Osteocyte (in vitro differentiated cells): ENCODE measurements at places on chromosomes 7 and 10. TPM values are rescaled to one million over a fixed set of nuclear protein-coding genes. Genes with fewer than 3 reads are reported as not detected.

Gene SFMBT2
- 1.1 and 2.7 TPM in 2 replicates for total RNA-seq

Gene GSAP
- 0.83 and 0.84 TPM in 2 replicates for total RNA-seq

Gene FGL2
- 0.08 and 0.16 TPM in 2 replicates for total RNA-seq

Gene POU6F2
- total RNA-seq, result 0.63 and 0.78 TPM in 2 replicates

Gene PRPS1L1
- not detected in 2 replicates for total RNA-seq

Gene UCN3
- total RNA-seq, result not detected in 2 replicates

Gene TCAF2
- 2.2 and 2.5 TPM in 2 replicates for total RNA-seq

Gene SCART1
- total RNA-seq, result 3.2 and 4.8 TPM in 2 replicates

Gene MOGAT3
- not detected in 2 replicates for total RNA-seq

GRCh38 chr10:126663328-126663727, 7.2 kb downstream of the C10orf90 start:
- no peak overlapping the region for H3K27ac ChIP-seq
- H3K4me1 ChIP-seq, result peaks cover 5% of the 10 kb centered on the region
- H3K36me3 ChIP-seq, result no peaks in the 10 kb centered on the region
- no peak overlapping the region for H3K4me3 ChIP-seq
- no peak for DNase-seq
- H3K27me3 ChIP-seq, result peaks cover 7% of the 10 kb centered on the region

DNA sequence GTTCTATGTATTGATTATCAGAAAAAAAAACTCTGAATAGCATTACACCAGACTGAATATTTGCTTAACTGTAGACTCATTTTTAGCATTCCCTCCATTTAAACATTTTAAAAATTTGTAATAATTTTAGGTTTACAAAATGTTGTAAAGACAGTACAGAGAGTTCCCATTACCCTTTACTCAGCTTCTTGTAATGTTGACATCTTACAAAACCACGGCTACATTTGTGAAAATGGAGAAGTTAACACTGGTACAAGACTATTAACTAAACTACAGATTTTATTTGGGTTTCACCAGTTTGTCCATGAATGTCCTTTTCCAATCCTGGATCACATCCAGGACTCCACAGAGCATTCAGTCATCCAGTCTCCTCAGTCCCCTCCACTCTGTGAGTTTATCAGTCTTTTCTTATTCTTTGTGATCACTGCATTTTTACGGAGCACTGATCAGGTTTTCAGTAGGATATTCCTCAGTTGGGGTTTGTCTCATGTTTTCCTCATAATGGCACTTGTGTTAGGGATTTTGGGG, 130.0 kb upstream of the EEPD1 start:
- H3K4me1 ChIP-seq, result no peaks in the 10 kb centered on the region
- peaks cover 35% of the 10 kb centered on the region for H3K27me3 ChIP-seq
- no peak overlapping the region for H3K27ac ChIP-seq
- no peak for DNase-seq

- H3K4me1 ChIP-seq, result peaks cover 11% of the 10 kb centered on the region
- DNase-seq, result no peak
- H3K27me3 ChIP-seq, result no peaks in the 10 kb centered on the region
These were observed 110.1 kb upstream of the INSYN2A start for GRCh38 chr10:127306479-127306878.

- no peaks in the 10 kb centered on the region for H3K27me3 ChIP-seq
- peaks cover 11% of the 10 kb centered on the region for H3K4me1 ChIP-seq
- peaks cover 47% of the 10 kb centered on the region for H3K36me3 ChIP-seq
- DNase-seq, result no peak
- H3K4me3 ChIP-seq, result no peak overlapping the region
These were observed 417.4 kb downstream of the PLXNA4 start for GRCh38 chr7:132158841-132159240.

GRCh38 chr10:101840741-101841453, 2.7 kb downstream of the KCNIP2 start:
- H3K36me3 ChIP-seq, result peaks cover 8% of the 10 kb centered on the region
- H3K27me3 ChIP-seq, result peaks cover 4% of the 10 kb centered on the region
- DNase-seq, result peak; percentile 94
- H3K27ac ChIP-seq, result peak overlapping the region; percentile 52

GRCh38 chr7:22944510-22944909, 69.4 kb downstream of the HYCC1 start:
- H3K4me1 ChIP-seq, result peaks cover 25% of the 10 kb centered on the region
- no peak overlapping the region for H3K4me3 ChIP-seq
- DNase-seq, result no peak
- peaks cover 14% of the 10 kb centered on the region for H3K36me3 ChIP-seq

- no peaks in the 10 kb centered on the region for H3K36me3 ChIP-seq
- peaks cover 52% of the 10 kb centered on the region for H3K27me3 ChIP-seq
- no peak overlapping the region for H3K4me3 ChIP-seq
These were observed 1.5 kb upstream of the GRM8 start for GRCh38 chr7:127254163-127254684.

DNA sequence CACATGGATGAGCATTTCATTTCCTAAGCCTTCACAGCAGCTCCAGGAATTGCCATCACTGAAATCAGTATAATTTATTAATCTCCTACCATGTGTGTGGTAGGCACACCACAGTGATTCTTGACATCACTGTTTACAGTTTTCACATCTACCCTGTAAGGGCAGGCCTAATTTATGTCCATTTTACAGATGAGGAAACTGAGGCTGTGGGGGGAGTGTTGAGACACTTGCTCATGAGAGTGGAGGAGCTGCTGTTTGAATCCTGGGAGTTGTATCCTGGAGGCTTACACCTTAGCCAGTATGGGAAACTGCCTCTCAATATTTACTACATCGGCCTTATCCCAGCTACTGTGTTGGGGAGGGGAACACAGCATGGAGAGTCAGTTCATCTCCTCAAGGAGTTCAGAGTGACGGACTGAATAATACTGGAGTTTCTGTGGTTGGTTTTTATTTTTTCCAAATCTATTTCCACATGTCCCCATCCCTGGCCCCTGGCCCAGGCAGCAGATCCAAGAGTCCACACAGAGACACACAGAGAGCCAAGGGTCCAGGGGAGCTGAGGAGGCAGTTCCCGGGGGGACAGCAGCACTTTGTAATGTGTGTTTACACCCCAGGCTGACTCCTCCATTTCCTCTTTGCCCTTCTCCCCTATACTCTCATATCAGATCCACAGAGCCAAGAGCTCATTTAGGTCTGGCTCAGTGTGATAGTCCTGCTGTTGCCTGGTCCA, 13.2 kb downstream of the UBTD1 start:
- H3K27me3 ChIP-seq, result no peaks in the 10 kb centered on the region
- no peaks in the 10 kb centered on the region for H3K36me3 ChIP-seq
- no peak for DNase-seq
- peaks cover 25% of the 10 kb centered on the region for H3K4me1 ChIP-seq
- no peak overlapping the region for H3K27ac ChIP-seq

DNA sequence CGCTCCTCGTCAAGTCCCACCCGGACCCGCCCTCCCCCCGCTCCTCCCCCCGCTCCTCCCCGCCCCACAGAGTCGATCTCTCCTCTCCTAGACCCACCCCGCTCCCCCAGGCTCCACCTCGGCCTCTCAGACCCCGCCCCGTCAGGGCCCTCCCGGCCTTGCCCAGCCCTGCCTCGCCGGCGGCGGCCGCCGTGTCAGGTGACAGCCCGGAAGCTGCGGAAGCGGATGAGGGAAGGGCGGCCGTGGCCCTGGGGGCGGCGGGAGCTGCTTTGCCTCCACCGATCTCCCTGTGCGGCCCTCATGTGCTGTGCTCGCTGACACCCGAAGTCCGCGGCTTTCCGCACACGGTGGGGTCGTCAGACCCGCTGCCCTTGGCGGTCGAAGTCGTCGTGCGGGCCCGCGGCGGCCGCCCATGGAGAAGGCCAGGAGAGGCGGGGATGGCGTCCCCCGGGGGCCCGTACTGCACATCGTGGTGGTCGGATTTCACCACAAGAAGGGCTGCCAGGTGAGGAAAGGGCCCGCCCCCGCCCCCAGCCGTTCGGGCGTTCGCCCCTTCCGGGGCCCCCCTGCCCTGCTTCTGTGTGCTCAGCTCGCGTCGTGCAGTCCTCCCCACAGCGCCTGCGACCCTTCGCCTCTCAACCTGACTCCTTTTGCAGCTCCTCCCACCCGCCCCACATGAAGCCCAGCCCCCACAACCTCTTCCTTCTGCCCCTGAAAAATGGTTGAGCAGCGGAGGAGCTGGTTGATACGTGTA, at the start of gene AVL9:
TSS of gene AVL9 (plus strand) at position 192 of the 754 bp plus-strand sequence. CDS start at position 413, 221 bp downstream.
- DNase-seq, result peak; percentile 99
- H3K27ac ChIP-seq, result peak within 1 kb of the TSS; percentile 94
- H3K27me3 ChIP-seq, result no peaks in the 10 kb centered on the region
- H3K4me3 ChIP-seq, result peak within 1 kb of the TSS; percentile 92
- peaks cover 36% of the 10 kb centered on the region for H3K4me1 ChIP-seq

DNA sequence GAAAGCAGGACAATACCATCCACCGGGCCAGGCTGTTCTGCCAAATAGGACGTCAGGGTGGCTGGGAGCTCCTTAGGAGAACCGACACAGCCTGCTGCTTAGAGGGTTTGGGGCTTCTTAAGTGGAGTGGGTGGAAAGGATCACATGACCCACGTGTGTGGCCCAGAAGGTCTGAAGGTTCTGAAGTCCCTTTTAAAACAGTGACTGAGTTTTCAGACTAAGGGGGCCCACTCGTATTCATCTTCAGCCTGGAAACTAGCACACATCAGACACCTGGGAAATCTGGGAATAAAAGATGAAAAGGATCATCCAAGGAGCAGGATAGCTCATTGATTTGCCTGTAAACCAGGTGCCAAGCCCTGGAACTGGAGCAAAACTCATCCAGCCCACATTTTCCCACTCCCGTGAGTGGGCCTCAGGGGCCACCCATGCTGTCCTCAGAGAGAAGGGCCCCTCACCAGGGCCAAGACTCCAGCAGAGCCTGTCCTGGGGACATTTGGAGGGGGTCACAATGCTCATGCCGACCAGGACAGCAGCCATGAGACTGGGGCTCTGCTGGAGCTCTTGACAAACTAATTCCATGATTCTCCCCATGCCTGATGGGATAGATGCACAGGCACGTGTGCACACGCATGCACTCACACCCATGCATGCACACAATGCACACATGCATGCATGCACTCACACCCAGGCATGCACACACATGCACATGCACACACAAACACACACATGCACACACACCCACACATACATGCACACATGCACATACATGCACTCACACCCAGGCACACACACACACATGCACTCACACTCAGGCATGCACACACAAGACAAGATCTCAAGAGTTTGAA, 168.8 kb upstream of the PPP2R2D start:
- no peak overlapping the region for H3K27ac ChIP-seq
- no peaks in the 10 kb centered on the region for H3K36me3 ChIP-seq
- H3K27me3 ChIP-seq, result no peaks in the 10 kb centered on the region
- no peaks in the 10 kb centered on the region for H3K4me1 ChIP-seq

GRCh38 chr10:70513848-70514309, 35.3 kb downstream of the PALD1 start:
- no peaks in the 10 kb centered on the region for H3K27me3 ChIP-seq
- no peak overlapping the region for H3K27ac ChIP-seq
- no peak overlapping the region for H3K4me3 ChIP-seq

DNA sequence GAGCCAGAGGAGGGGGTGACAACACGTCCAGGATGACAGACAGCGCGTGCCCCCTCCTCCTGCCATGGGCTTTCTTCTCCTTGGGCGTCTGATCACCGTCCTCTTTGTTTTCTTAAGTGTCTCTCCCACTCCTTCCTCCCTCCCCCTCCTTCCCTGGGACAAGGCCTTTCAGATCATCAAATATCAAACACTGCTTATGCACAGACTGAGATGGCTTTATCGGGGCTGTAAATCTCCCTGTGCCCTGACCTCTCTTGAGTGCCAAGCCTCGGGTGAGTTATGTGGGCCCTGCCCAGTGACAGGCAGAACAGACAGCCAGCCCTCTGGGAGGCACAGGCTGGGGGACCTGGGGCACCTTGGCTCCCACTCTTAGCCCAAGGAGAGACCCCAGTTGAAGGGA, 116.4 kb downstream of the C10orf105 start:
- peaks cover 15% of the 10 kb centered on the region for H3K27me3 ChIP-seq
- no peak overlapping the region for H3K4me3 ChIP-seq
- H3K27ac ChIP-seq, result no peak overlapping the region
- no peaks in the 10 kb centered on the region for H3K36me3 ChIP-seq
- DNase-seq, result no peak
- H3K4me1 ChIP-seq, result no peaks in the 10 kb centered on the region

GRCh38 chr10:86706401-86706841, 38.1 kb downstream of the LDB3 start:
- no peak overlapping the region for H3K4me3 ChIP-seq
- no peak for DNase-seq
- H3K27me3 ChIP-seq, result no peaks in the 10 kb centered on the region
- no peak overlapping the region for H3K27ac ChIP-seq
- peaks cover 9% of the 10 kb centered on the region for H3K4me1 ChIP-seq

DNA sequence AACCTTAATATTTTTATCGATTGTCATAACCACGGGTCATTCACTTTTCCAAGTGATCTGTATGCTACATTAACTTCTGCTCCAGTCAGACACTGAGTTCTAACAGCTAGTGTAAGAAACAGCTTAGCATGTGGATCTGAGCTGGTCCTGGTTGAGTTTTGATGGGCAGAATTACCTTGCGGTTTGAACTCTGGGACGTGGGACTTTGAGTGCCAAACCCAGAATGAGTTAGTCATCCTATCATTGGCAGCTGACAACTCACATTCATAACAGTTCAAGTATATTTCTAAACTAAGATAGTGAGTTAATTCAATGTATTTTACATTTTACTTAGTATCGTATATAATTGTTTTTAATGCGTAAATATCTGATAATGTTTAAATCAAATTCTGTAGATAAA, 43.2 kb downstream of the C7orf33 start:
- no peak overlapping the region for H3K4me3 ChIP-seq
- DNase-seq, result no peak
- no peak overlapping the region for H3K27ac ChIP-seq
